Renal cortical epithelial cell (primary cell): ENCODE measurements at places on chromosomes 5 and 9. TPM values are rescaled to one million over a fixed set of nuclear protein-coding genes. Genes with fewer than 3 reads are reported as not detected.

The CCDC183 gene
- total RNA-seq = 0.94 TPM in 1 of 2 replicates, not detected in the other

The PKN3 gene
- 2.8 and 5.2 TPM in 2 replicates for total RNA-seq

The SNX2 gene
- 84.2 and 101 TPM in 2 replicates for total RNA-seq

The MTX3 gene
- 11.6 and 15.4 TPM in 2 replicates for total RNA-seq
